ENCODE measurements at places on chromosomes 1 and 21.
A peak's percentile ranks its signal among the peaks of the same experiment; 100 is the strongest.

GRCh38 chr1:15989776-15990175 is 13.9 kb upstream of the ZBTB17 start:
- DNase-seq: no peak

- peak; percentile 1 for DNase-seq
These were observed 64.1 kb upstream of the RNPC3 start for GRCh38 chr1:103461161-103462105.

- no peak for DNase-seq
These were observed 66.2 kb downstream of the ATP2B4 start for GRCh38 chr1:203692565-203693470.

- DNase-seq: no peak
These were observed 163.4 kb downstream of the DNM3 start for GRCh38 chr1:172004671-172005070.

GRCh38 chr1:177796561-177796960 is 173.3 kb downstream of the SEC16B start:
- DNase-seq: no peak

DNA sequence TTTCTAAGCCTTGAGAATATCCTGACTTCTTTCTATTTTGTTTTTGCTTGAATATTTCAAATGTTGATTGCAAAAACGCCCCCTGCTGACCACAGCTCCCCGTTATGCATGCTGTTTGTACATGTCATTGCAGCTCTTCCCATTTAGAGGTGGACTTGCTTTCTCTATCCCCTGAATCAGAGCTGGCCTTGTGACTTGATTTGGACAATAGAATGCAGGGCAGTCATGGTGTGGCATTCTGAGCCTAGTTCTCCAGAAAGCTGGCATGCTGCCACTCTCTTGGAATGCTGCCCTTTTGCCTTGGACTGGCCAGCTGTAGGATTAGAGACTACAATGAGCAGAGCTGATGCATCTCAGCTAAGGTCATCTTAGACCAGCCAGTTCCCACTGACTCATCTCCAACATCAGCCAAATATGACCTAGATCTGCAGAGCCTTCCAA is 1561.5 kb downstream of the MRPL39 start:
- DNase-seq: no peak

Data from GF-D8 (cell line).